Small intestine (tissue), 16 donors: ENCODE measurements at places on chromosomes 1 and 21. TPM values are rescaled to one million over a fixed set of nuclear protein-coding genes. Genes with fewer than 3 reads are reported as not detected.

The TEX38 gene
- polyA plus RNA-seq: not detected

The NPHS2 gene
- 0.03 TPM for polyA plus RNA-seq

The THEM5 gene
- not detected for polyA plus RNA-seq

The NHLH1 gene
- 0.21 TPM for polyA plus RNA-seq

DNA sequence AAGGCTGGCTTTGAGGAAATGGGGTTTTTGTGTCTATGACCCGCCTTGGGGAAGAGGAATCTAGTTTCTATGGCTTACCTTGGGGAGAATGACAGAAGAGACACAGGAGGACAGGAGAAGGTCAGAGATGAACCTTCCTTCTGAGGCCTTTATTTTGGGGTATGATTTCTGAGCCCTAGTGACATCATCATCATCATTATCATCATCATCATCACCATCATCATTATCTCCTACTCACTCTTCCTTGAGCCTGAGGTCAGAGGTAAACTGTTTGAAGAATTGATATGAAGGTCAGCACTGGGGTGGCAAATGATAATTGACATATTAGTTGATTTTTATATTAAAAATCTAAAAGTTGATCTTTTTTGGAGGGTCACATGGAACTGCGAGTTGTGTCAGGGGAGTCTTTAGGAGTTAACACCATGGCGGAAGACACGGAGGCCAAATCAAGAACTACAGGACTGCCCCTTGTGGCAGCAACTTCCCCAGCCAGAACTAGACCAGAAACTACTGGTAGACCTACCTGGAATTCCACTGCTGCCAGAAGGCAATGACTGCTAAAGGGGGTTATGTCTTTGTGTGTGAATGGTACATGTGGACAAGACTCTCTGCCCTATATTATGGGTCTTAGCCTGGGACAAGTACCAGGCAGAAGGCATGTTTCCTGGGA lies 49.8 kb upstream of the WLS start:
- H3K4me3 ChIP-seq: no peak overlapping the region
- no peak for DNase-seq
- no peaks in the 10 kb centered on the region for H3K36me3 ChIP-seq
- H3K4me1 ChIP-seq: no peaks in the 10 kb centered on the region

DNA sequence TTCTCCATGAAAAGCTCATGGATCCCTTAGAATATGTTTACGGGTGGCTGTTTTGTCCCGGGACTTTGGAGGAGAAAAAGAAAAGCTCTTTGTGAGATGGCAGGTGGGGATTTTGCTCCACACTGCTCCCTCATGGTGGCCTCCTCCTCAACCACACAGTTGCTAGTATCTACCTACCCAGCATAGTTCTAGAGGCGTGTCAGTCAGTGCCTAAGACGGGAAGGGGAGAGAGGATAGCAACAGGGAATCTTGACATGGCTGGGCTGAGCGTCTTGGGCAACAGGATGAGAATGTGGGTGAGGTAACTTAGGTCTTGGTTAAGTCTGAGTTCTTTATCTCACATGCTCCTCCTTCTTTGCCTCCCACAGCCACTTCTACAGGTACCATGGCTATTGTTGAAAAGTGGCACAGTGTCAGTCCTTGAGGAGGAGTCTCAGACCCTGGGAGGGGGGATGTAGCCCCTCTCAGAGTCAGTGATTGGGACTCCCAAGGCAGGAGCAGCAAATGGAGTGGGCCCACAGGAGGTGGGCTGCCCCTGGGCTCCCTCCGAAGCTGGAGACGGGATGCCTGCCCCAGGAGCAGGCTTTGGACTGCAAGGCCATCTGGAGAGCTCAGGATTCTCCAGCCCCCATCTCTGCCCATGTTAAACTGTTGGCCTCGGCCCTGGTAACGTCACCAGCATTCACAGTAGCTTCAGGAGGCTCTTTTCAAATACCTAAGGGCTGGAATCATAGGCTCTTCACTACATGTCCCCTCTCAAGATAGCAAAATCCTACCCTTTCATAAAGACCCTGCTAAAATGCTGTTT lies 75.4 kb downstream of the TENT5C start:
- no peaks in the 10 kb centered on the region for H3K27me3 ChIP-seq
- DNase-seq: no peak
- no peaks in the 10 kb centered on the region for H3K36me3 ChIP-seq
- no peaks in the 10 kb centered on the region for H3K4me1 ChIP-seq
- no peak overlapping the region for H3K4me3 ChIP-seq
